ENCODE measurements at places on chromosomes 5 and 9.

DNA sequence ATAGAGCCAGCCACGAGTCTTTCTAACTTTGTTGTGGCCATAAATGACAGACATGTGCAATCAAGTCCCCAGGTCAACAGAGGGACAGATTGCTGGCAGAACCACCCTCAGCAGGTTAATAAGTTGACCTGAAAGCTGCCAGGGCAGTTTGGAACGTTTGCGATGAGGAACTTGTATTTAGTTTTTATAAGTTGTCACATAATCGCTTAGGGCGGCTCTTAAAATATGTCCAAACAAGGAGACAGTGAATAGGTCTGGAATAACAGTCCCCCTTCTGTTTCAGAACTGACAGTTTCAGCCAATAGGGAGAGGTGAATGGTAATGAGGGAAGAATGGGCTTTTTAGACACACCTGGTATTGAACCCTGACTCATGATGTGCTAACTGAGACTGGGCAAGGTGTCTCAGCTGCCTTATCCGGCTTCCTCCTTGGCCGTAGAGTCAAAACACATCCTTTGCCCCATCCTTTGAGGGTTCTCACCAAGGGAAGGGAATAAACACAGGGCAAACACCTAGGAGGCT is 33.6 kb upstream of the GABRP start:
- DNase-seq = no peak

DNA sequence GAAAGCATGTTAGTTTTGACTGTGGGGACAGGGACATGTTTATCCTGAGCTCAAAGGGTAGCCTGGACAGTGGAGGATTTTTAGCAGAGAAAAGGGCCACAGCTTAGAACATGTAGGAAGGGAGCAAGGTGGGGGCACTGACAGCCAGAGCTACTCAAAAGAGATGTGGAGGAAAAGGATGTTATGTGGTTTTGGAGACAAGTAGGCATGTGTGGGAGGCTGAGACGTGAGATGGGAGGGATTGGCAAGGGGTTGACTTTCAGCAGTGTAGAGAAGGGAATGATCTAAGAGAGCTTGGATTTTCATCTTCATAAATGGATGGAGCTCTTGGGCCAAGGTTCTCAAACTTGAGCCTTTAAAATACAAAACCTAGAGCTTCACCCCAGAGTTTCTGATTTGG is 24.0 kb downstream of the SYK start:
- no peak for DNase-seq

- DNase-seq = peak; percentile 83
Observed at GRCh38 chr5:9716838-9717281, 86.7 kb upstream of the TAS2R1 start.

- no peak for DNase-seq
Observed at GRCh38 chr5:136992796-136993489, 506.2 kb downstream of the SPOCK1 start.
